DMS79 treated with DMSO at 0.1 percent for 48 hours (cell line): ENCODE measurements at places on chromosomes 1 and 21.

DNA sequence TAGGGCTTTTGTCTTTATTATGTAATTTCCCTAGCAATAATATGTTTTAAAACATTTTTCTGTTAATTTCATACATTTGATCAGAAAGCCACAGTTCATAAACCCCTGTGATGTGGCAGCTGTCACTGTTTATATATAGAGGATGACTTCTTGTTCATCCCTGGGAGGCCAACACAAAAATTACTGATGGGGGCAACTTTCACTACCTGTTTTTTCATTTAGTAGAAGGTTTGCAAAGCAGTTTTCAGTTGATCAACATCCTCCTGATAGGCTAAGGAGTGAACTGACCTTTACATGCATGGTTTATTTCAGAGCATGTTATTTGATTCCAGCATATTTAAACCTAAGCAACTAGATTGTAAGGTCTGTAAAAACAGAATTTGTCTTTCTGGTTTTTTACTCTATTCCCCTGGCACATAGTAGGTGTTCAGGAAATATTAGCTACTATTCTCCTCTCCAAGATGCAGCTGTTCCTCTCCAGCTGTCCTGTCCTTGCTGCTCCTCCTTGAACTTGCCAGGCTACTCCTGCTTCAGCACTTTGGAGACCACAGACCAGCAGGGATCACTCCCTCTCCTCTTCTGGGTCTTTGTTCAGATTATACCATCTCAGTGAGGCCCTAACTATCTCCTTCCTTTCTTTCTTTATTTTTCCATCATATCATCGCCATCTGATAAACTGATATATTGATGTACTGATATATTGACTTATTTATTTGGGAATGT lies 54.7 kb downstream of the ROR1 start:
- no peak for DNase-seq

GRCh38 chr1:210687582-210688279 lies 359.0 kb downstream of the HHAT start:
- DNase-seq: peak; percentile 17

GRCh38 chr1:72851597-72851996 lies 569.3 kb upstream of the NEGR1 start:
- peak; percentile 25 for DNase-seq

GRCh38 chr1:78884685-78885452 lies 121.7 kb downstream of the ADGRL4 start:
- no peak for DNase-seq

DNA sequence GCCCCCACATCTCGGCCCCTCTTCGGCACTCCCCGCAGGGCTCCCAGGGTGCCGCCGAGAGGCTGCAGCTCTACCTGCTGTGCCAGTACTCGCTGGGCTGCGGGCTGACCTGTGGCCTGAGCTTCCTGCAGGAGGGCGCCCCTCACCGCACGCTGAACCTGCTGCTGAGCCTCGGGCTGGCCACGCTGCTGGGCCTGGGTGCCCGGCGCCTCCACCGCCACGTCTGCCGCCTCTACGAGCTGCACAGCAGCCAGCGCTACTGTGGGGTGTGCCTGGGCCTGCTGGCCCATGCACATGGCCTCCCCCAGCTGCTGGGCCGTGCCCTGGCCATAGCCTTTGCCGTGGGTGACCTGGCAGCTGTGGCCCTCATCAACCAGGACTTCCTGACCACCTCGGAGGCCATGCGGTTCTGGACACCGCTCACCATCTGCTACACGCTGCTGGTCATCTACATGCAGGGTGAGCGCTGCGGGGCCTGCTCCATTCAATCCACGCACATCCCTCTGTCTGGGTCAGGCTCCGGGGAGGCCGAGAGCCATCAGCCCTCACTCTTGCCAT lies 1.9 kb downstream of the TMEM82 start:
- DNase-seq: no peak

DNA sequence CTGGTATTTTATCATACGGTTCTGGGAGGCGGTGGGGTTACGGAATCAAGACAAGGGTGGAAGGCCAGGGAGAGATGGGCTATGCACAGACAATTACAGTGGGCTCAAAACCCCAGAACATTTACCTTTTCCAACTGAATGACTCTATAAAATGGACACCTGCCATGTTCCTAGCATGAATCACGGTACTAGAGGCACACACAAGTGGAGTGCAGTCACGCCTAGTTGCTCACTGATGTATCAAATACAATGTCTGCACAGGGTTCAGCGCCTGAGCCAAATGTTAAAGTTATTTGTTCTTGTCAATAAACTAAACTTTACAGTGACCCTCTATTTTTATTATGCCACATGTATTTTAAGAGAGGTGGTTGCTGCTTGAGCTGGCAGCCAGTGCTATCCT lies 121.4 kb downstream of the ATG4C start:
- peak; percentile 93 for DNase-seq

GRCh38 chr1:106700211-106700610 lies 356.3 kb upstream of the PRMT6 start:
- DNase-seq: no peak

- peak; percentile 82 for DNase-seq
Observed at GRCh38 chr1:205255941-205256780, 28.4 kb downstream of the TMCC2 start.

GRCh38 chr1:156113282-156113950 lies 1.1 kb upstream of the LMNA start:
- no peak for DNase-seq

- DNase-seq: no peak
Observed at GRCh38 chr1:75745276-75745675, 20.8 kb downstream of the ACADM start.

DNA sequence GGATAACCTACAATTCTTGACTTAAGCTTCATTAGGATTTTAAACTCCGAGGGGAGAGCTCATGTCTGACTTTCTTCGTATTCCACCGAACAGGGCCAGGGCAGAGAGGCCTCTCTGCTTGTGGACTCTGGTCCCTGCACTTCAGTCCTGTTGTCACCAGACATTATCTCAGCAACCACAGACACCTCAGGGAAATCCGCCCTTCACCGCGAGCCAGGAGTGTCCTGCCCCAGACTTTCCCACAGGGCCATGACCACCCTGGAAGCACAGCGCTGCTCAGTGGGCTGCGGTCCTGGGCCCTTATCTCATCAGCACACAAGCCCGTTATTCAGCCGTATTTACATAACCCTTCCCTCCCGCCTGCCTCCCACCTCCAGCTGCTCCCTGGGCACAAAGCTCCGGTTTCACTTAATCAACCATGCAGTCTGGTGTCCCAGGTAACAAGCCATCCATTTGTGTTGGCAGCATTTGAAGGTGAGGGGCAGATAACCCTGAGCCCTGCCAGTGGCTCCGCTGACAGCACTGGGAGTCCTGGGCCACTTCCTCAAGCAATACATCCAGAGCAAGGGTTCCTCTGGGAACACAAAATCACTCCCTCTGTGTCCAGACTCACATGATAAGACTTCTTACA lies 122.8 kb upstream of the RAB4A start:
- peak; percentile 80 for DNase-seq

- DNase-seq: no peak
Observed at GRCh38 chr1:28985427-28985826, 71.1 kb downstream of the EPB41 start.

GRCh38 chr1:180229483-180230415 lies at the start of gene LHX4:
Gene LHX4 (plus strand): TSS chr1:180230264. CDS start chr1:180230530, 266 bp downstream.
- DNase-seq: no peak

DNA sequence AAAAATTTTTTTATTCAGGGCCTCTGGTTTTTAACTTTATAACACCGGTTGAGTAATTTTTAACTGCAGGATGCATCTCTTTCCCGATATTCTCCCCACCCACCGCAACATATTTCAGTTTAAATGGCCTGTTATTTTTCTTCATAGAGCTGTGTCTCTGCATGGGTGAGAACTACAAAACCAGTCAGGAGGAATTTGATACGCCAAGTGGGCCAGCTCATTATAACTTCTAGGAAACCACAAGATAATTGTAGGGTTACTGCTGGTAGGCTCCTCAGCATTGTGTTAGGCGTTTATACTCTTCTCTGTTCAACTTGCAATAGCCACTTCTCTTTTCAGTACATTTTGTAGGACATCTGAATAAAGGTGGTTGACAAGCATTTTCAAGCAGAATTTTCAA lies 169.7 kb downstream of the PBX1 start:
- peak; percentile 86 for DNase-seq

DNA sequence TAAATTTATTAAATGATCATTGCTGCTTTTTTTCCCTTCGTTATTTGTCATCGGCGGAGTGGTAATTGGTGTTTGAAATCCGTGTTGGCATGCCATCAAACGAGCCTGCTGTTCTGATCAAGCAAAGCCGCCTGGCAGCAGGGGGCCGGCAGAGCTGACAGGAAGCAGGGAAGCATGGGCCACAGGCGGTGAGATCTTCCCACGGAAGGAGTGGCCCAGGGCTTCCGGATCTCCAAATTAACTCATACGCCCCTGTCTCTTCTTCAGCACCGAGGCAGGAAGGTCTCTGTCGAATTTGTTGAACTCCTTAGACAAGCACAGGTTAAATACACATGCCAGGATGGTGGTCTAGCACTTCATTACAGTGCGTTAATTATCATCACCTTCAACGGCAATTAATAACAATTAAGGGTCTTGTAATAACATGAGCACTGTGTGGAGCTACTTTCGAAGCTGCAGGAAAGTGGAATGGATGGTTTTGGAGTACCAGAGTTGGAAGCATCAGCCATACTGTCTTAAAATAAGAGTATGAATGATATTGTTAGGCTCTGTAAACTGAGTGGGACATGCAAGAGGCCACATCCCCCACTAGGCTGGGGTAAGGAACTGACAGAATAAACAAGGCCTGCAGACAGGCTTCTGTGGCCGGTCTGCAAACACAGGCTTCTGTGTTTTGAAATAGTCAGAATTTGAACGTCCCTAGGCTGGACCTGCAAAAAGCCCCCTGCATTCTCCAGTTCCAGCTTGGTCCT lies 199.4 kb upstream of the DAB1 start:
- DNase-seq: no peak

- no peak for DNase-seq
Observed at GRCh38 chr1:11335417-11336056, 62.5 kb downstream of the UBIAD1 start.

DNA sequence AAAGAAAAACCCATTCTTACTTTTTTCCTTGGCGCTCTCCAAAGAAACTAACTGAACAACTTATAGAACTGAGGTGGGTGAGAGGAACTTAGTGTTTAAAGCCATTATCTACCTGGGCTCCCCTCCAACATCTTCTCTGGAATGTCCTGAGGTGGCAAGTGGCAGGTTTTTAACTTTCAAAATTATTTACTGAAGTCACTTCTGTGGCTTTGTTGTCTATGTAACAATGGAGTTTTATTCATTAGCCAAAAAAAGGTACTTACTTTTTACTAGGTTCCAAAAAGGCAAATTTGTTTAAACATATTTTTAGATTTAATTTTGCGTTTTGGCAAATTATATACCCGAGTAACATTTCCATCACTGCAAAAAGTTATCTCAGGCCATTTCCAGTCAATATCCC lies 2.4 kb downstream of the ENO1 start:
- no peak for DNase-seq

- no peak for DNase-seq
Observed at GRCh38 chr1:67832737-67833601, at the start of gene GNG12. Gene GNG12 (minus strand): TSS chr1:67833467. CDS start chr1:67707686, 125,781 bp downstream.

DNA sequence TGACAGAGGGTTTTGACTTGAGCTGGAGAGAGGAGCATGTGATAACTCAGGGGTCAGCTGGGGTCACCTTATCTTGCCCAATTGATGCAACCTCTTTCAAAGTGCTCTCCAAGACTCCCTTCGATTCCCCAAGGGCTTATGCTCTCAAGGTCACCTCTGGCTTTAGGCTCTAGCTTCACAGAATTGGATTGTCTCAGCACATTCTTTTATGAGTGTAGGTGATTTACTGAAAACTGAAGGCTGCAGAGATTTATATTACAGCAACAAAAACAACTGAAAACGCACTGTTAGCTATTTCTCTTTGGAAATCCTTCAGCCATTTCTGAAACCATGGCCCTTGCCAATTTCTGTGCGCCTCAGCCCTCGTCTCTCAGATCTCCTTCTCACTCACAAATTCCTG lies 34.5 kb upstream of the MAP1LC3C start:
- no peak for DNase-seq

DNA sequence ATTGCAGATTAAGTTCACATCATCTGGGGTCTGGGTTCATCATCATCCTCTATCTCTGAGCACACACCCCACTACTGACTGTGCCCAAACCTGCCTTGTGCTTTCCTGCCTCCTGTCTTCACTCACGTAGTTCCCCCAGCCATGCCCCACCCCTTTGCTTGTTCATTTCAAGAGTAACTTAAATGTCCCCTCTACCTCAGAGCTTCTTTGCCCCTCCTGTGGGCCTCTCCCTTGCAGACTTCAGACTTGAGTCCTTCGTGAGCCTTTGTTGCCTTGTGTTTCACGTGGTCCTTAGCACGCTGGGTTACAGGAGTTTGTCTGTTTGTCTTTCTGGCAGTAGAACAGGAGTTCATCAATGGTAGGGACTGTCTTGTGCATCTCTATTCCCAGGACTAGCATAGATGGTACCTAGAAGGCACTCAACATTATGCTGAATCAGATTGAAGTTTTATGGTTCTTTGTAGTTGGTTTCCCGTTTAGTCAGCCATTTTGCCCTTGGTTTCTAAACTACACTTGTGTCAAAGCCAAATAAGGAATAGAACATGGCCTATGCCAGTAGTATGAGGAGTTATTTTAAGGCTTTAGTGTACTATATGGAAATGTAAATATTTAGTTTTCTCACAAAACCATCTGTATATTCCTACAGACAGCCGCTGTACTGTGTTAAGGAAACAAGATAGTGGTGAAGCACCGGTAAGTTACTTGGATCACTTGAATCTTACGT lies 86.2 kb downstream of the TTC3 start:
- DNase-seq: no peak

DNA sequence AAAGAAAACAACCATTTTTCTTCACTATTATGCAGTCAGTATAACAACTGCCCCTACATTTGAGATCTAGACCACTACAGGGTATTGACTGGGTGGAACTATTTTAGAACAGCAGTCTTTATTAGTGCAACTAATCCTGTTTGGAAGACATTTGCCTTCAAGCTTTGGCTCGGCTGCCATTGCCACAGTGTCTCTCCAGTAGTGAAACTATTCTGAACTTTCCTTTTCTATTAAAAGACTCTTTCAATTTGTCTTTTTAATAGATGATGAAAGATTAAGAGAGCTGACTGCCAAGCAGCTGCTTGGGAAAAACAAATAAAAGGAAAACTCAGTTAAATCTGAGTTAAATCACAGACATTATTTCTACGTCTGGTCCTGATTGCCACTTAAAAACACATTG lies 49.3 kb downstream of the LPGAT1 start:
- DNase-seq: no peak

GRCh38 chr1:57991289-57991688 lies 555.2 kb downstream of the OMA1 start:
- no peak for DNase-seq
